Common myeloid progenitor, CD34-positive (primary cell): ENCODE measurements at places on chromosomes 3 and 15.

DNA sequence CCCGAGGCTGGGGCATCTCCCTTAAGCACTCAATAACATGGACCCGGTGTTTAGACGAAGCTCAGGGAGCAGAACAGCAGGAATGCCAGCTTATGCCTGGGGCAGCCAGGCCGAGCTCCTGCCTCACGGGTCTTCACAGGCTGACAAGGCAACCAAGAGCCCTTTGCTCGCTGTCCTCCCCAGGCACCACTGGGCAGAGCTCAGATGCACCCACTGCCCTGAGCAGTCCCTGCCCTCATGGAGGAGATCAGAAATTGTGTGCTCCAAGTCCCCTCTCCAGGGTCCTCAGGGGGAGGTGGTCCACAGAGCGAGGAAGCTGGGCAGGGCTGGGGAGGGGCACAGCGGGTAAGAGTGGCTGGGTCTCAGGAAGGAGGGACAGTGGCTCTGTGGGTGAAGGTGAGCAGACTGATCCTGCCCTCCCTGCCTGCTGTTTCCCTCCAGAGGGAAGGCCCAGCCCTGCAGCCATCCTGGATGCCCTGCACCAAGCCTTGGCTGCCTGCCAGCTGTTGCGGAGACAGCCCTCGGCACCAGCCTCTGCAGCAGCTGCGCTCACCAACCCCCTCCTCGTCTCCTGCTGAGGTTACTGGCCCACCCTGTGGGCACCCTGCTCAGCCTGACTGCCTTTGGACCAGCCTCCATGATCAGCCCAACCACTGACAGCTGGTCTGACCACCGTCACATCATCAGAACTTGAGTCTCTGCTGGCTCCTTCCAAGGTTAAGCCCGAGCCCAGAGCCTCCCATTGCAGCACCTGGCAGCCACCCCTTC is 21.1 kb upstream of the GP9 start:
- DNase-seq: peak; percentile 63

GRCh38 chr15:82540984-82541431 is 751 bp upstream of the RPS17 start:
- DNase-seq: no peak

GRCh38 chr15:48603123-48603500 is 42.4 kb downstream of the FBN1 start:
- no peak for DNase-seq

DNA sequence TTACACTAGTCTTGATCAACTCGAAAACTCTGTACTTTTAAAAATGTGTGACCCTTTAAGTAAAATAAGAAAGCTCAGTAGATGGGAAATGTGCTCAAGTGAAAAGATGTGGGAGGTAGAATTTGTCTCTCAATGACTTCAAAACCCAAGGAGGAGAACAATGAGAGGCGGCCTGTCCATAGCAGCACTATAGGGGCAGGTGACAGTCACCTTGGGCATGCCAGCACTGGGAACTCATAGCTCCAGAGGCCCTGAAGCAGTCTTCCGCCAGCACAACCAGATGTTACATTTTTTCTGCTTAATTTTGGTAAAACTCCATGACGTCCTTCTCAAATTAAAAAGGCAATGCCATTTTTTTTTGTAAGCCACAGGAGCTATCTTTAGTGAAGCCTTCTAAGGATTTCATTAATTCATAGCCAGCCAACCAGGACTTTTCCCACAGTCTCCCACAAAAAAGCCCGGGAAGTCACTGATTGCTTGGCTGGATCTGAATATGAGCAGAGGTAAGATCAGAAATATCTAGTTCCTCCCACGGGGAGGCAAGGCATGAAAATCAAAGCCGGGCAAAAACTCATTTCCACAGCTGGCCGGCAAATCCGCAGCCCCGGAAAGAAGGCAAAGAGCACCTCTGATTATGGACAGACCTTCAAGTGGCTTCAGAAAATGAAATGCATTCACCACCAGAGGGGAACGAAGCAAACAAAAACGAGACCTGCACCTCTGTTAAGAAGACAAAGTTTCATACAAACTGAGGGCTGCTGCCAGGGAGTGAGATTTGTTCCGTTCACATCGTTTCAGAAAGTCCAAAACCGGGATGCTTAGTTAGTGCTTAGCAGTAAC is 10.5 kb downstream of the IL17RD start:
- no peak for DNase-seq

GRCh38 chr3:70919091-70919490 is 606.7 kb upstream of the MDFIC2 start:
- no peak for DNase-seq

GRCh38 chr3:41158947-41159346 is 40.4 kb upstream of the CTNNB1 start:
- peak; percentile 5 for DNase-seq

- peak; percentile 68 for DNase-seq
Observed at GRCh38 chr3:18988614-18989229, 159.6 kb upstream of the KCNH8 start.
